ENCODE measurements at places on chromosomes 16 and 17. TPM values are rescaled to one million over a fixed set of nuclear protein-coding genes. Genes with fewer than 3 reads are reported as not detected.

CCL8 gene
- total RNA-seq = not detected

ALOX15B gene
- not detected for total RNA-seq

SLC4A1 gene
- total RNA-seq = not detected

TEKT3 gene
- total RNA-seq = not detected

KREMEN2 gene
- total RNA-seq = 11.0 TPM

ABCC12 gene
- total RNA-seq = not detected

LLGL1 gene
- 12.1 TPM for total RNA-seq

PPP1R27 gene
- not detected for total RNA-seq

PRR29 gene
- 0.27 TPM for total RNA-seq

ITGAL gene
- not detected for total RNA-seq

PPM1E gene
- 0.88 TPM for total RNA-seq

MT3 gene
- not detected for total RNA-seq

KRT12 gene
- total RNA-seq = not detected

TM4SF5 gene
- not detected for total RNA-seq

CDRT4 gene
- not detected for total RNA-seq

VKORC1 gene
- 81.7 TPM for total RNA-seq

ARL17A gene
- total RNA-seq = 9.4 TPM

KRTAP1-1 gene
- total RNA-seq = not detected

B9D1 gene
- 46.3 TPM for total RNA-seq

CCL17 gene
- total RNA-seq = not detected

KRT33A gene
- total RNA-seq = not detected

NACA2 gene
- total RNA-seq = not detected

MAF gene
- total RNA-seq = 7.9 TPM

IGFALS gene
- total RNA-seq = not detected

ABCA9 gene
- not detected for total RNA-seq

KRTAP3-1 gene
- not detected for total RNA-seq

C17orf67 gene
- 0.41 TPM for total RNA-seq

TVP23A gene
- total RNA-seq = not detected

SPNS2 gene
- 0.06 TPM for total RNA-seq

FOXF1 gene
- 12.3 TPM for total RNA-seq

GRIN2A gene
- total RNA-seq = not detected

NEUROD2 gene
- total RNA-seq = not detected

SMTNL2 gene
- total RNA-seq = not detected

GCGR gene
- total RNA-seq = not detected

CX3CL1 gene
- 0.85 TPM for total RNA-seq

SOST gene
- 4.2 TPM for total RNA-seq

SPPL2C gene
- not detected for total RNA-seq

CACNB1 gene
- total RNA-seq = 1.0 TPM

OR4D2 gene
- total RNA-seq = not detected

METTL9 gene
- total RNA-seq = 166 TPM

PRAC2 gene
- not detected for total RNA-seq

ADAM11 gene
- 2.3 TPM for total RNA-seq

GIT1 gene
- total RNA-seq = 10.8 TPM

CCDC144A gene
- total RNA-seq = 0.19 TPM

GP1BA gene
- not detected for total RNA-seq

TSNAXIP1 gene
- 0.48 TPM for total RNA-seq

EPOP gene
- total RNA-seq = 3.2 TPM

GSG1L gene
- 0.41 TPM for total RNA-seq

CLDN7 gene
- not detected for total RNA-seq
